ENCODE measurements at places on chromosomes 5 and 9. TPM values are rescaled to one million over a fixed set of nuclear protein-coding genes. Genes with fewer than 3 reads are reported as not detected.

DNA sequence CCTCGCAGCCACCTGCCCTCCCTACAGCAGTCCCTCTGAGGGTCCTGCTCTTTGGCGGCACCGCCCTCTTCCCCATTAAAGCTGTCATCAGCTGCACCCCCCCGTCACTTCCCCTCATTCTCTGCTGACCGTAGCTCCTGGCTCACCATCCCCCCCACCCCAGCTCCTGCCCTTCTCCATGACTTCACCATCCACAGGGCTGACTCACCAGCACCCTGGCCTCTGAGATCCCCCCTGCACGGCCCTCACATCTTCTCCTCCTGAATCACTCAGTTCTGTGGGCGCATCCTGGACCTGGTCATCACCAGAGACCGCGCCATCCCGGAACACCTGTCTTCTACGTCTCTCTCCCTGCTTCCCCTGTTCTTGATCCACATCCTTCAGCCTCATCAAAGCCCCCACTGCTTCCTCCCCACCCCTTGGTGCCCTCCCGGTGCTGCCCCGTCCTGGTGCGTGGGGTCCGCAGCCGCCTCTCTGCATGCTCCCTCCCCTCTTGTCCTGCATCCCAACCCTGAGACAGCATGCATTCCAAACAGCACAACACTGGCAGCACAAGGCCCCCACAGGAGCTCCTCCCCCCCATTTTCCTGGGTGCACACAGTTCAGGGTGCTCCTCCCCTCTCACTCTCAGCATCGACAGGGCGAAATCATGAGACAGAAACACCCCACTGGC, 12.9 kb downstream of the FLT4 start:
- DNase-seq, result no peak

DNA sequence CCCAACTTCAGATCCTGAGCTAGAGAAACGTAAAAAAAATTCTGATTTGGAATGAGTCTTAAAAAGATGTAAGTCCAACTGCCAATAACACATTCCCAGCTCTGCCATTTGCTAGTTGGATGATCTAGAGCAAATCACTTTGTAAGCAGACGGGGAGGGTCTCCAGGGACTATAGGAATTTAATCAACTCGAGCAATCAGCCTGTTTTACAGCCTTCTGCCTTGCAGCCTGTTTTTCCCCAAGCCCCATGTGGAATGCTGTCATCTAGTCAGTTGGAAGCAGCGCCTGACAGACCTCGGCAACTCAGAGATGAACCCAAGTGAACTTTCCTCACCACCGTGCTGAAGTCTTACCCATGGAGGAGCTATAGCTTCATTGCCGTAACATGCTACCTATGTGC, 34.8 kb upstream of the HRH2 start:
- DNase-seq, result no peak

The EGFLAM gene
- 8.5 TPM for polyA plus RNA-seq

GRCh38 chr5:113663879-113664541, 150.5 kb downstream of the YTHDC2 start:
- DNase-seq, result peak; percentile 16

DNA sequence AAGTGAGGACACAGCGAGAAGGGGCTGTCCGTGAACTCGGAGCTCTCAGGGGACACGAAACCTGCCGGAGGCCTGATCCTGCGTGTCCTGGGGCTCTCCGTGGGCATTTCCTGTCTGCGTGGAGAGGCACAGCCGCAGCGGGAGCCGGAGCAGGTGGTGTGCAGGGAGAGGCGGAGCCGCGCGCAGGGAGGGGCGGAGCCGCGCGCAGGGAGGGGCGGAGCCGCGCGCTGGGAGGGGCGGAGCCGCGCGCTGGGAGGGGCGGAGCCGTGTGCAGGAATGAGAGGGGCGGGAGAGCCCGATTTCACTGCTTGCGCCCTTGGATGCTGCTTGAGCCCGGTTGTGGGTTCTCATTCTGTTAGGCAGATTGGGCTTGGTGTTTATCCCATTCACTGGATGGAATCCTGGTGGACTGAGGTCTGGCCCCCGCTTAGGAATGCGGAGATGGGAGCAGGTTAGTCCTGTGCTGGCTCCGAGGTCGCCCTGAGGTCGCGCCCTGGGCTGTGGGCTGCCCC, 26.7 kb downstream of the NDUFS6 start:
- DNase-seq, result no peak

- no peak for DNase-seq
Measured at GRCh38 chr5:54581831-54582548, 64.4 kb downstream of the SNX18 start.

GRCh38 chr5:150206779-150207115, 16.9 kb downstream of the SLC6A7 start:
- DNase-seq, result no peak

GRCh38 chr9:81430727-81431126, 258.6 kb downstream of the TLE1 start:
- no peak for DNase-seq

DNA sequence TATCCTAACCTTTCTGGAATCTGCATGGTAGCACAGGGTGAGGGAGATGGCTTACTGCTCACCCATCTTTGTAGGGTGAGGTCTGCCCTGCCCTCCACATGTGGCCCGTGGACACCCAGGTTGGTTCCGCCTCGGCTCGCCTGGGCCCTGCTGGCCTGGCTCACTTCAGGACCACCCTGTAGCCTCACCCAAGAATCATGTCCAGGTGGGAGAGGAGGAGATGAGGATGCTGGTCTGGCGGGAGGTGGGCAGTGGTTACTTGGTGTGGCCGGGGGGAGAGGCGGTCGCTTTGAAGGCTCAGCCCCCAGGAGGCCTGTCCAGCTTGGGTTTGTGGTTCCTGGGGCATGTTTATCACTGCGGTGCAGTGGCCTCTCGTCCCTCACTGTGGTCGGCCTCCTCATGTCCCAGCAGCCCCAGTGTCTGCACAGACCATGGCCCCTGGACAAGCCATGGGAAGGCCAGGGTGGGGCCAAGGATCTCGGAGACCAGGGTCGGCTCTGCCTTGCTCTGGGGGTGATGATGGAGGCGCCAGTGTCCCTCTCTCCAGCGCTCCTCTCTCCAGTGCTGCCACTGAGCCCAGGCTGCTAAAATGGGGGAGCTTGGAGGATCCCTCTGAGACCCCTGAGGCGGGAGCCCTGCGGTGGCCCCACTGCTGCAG, 4.6 kb downstream of the OBP2B start:
- no peak for DNase-seq

DNA sequence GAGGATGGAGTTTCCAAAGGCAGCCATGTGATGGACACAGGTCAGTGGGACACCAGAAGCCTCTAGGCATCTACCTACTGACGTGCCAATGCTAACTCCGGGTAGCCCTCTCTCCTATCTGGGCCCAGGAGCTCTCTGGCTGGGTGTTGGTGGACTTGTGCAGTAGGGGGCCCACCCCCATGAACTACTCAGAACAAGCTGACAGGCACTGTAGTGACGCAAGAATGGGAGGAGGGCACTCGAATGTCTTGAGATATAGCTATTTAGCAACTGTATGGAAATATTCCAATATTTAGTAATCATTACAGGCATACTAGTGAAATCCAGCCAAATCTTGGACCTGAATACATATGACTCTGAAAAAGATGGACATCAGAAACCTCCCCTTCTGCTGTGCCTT, 5.7 kb upstream of the DOCK2 start:
- no peak for DNase-seq

The PCDHB4 gene
- polyA plus RNA-seq, result 2.0 TPM

DNA sequence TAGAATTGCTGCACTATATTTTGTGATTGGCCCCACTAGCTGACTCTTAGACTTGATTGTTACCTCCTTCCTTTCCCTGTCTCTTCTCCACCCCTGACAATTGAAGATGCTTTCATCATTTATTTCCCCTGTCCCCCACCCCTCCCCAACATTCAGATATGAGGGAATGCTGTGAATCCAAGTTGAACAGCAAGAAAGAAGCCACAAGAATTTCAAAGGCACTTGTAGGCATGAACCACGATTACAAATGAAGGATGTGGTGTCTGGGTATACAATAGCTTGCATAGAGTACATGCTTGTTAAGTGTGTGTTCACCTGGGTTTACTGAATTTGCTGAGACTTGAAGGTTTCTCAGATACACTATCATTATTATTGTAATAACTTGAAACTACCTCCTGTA, 78.3 kb upstream of the TRIO start:
- DNase-seq, result no peak

- no peak for DNase-seq
Measured at GRCh38 chr9:132078699-132079356, 839 bp downstream of the MED27 start.

- DNase-seq, result no peak
Measured at GRCh38 chr5:79263290-79263689, 27.4 kb downstream of the JMY start.

Data from renal pelvis (tissue), 12 donors.